Stimulated activated CD8-positive, alpha-beta memory T cell treated with anti-CD3 and anti-CD28 coated beads, Interleukin-7, amount 100 ng/mL, for 1 hour (primary cell): ENCODE measurements at places on chromosomes 2 and 18.

DNA sequence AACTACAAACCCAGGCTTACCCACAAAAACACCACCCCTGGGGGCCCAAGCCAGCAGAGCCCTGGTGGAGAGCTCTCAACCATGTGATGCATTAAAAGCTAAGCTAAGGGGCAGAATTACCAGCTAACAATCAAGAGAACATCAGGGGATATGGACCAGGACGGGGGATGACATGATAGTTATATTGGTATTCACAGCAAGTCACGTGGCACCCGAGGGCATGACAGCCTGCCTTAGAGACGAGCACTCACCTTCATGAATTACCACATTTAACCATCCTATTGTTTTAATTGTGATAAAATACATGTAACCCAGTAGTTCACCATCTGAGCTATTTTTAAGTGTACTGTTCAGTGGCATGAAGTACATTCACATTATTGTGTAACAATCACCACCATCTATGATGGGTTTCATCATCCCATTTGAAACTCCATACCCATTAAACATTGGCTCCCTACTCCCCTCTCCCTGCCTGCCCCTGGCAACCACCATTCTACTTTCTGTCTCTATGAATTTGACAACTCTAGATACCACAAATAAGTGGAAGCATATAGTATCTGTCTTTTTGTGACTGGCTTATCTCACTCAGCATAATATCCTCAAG, 245.6 kb downstream of the ANAPC1 start:
- DNase-seq: no peak

DNA sequence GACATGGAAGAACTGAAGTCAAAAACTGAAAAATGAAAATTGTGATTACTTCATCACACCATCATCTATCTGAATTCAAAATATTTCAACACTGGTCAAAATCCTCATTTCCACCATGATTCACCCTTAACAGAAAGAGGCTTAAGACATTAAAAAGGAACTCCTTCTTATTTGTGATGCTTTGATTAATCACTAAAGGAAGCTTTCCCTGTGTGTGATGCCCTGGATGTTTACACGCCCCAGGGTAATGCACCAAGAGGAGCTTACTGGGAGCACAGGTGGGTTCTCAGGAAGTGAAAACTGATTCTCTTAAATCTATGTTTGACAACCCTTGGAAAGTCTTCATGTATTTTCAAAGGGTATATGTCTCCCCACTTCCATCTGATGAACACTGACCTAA, 11.5 kb downstream of the GRB14 start:
- DNase-seq: no peak

DNA sequence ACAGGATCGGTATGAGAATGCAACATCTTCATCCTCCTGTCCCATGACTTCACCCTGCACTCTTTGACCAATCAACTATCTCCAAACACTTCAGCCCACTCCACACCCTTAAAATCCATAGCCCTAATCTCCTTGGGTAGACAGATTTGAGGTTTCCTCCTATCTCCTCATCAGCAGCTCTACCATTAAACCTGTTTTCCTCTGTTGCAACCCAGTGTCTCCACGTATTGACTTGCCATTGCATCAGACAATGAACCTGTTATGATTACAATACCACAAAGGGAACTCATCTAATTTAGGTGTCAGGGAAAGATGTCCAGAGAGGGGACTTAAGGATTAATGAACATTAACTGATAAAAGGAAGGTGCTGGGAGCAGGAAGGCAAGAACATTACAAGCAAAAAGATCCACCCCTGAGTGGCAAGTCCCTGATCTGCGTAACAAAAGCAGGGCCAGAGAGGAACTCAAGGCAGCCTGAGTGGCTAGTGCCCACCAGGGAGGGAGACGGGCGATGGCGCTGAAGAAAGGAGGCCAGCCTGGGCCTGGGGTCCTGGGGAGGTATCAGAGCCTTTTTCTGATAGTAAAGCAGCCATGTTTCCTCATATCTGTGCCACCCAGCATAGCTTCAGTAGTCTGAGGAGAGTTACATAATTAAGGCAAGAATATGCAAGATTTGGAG, 44.6 kb downstream of the AKAIN1 start:
- DNase-seq: no peak

DNA sequence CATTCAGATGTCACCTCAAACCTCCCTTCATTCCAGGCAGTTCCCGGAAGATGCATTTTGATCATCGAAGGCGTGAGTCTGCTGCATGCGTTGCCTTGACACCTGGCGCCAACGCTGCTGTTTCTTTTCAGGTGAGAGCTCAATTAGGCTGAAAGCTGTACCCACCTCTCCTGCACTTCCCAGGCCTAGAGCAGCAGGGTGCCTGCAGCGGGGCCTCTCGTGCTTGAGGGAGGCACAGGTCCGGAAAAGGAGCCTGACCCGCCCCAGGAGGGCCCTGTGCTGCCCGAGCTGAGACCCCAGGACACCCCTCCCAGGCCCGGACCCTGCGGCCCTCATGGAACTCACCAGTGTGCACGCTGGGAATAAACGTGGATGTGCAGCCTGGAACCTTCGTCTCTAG, 31.4 kb upstream of the KCNG2 start:
- no peak for DNase-seq

- DNase-seq: no peak
Observed at GRCh38 chr2:176984987-176985386, 227.6 kb upstream of the HNRNPA3 start.

GRCh38 chr2:229601936-229602335, 112.4 kb downstream of the DNER start:
- no peak for DNase-seq

DNA sequence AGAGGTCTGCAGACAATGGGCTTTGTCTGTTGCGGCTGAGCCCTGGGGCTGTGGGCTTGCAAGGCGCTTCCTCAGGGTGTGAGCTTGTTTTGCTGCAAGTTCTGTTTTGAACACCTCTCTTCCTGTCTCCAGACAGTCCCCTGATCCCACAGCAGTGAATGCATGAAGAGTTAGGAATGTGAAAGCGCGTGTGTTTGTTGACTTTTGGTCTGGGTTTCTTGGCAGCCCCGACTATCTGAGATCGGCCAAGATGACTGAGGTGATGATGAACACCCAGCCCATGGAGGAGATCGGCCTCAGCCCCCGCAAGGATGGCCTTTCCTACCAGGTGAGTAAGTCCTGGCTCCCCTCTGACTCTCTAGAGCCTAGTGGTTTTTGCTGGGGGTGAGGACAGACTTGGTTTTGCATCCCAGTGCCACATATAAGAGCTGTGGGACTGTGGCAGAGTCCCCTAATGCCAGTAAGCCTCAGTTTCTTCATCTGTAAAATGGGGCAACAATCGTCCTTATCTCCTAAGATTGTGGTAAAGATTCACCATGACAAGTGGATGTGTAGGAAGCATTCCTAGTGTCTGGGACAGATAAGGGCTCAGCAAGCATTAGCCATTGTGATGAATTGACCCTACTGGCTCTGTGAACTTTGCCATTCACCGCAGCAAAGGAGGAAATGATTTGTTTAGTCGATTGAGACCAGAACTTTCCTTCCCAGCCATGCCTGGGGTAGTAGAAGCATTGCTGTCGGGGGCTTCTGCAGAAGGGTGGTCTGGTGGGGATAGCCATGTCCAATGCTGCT, 3.0 kb downstream of the LBH start:
- no peak for DNase-seq

- DNase-seq: no peak
Observed at GRCh38 chr2:128237911-128238697, 80.6 kb downstream of the HS6ST1 start.

GRCh38 chr18:45874491-45875184, 49.2 kb downstream of the SIGLEC15 start:
- DNase-seq: no peak

DNA sequence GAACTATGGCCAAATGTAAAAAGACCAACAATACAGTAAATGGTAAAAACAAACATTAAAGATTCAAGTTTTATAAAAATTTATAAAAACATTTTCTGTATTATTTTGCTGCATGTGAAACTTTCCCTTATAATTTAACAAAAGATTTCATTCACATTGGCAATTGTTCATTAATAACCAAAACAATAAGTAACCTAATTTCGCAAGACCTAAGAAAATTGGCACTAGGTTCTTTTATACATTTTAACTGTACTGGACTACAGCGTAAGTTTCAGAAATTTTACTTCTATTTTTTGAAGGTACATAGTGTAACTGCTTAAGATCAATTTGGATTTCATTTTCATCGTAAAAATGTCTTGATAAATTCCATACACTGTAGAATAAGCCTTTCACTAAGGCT, 77.2 kb downstream of the FANCL start:
- no peak for DNase-seq

DNA sequence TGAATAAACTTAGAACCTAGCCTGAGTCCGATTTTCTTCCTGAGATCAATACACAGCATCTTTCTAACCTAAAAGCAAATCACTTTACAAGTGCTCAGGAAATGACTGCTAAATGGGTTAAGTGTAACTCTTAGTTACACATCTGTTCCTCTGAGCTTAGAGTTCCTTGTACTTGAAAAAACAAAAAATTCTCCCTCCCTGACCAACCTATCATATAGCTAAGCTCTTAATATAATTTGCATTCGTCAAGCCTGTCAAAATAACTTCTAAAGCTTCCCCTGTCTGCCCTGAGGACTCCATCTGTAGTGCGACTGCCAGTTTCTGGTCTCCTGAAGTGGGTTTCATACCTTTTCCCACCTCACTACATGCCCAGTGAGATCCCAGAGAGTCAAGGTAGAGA, 190.4 kb downstream of the NCK2 start:
- no peak for DNase-seq

GRCh38 chr2:173402405-173402974, 47.8 kb downstream of the CDCA7 start:
- peak; percentile 33 for DNase-seq

DNA sequence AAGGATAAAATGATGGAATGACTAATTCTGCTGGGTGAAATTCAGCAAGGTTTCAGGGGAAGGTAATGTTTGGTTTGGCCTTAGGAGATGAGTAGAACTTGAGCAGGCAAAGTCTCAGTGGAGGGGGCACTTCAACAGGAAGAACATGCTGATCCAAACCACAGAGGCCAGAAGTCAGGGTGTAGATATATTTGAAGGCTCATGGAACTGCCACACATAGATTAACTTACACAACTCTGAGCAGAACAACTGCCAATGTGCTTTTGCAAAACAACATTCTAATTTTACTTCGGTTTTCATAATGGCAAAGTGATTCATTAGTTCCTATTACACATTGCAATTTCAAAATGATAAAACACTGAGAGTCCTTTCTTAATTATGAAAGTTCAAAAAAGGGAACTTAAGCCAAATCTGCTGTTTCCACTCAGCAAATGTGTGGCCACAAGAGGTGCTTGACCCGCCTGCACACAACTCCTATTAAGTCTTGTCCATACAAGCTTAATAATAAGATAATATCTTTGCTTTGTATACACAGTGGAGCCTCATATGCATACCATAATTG, 284.8 kb downstream of the MREG start:
- no peak for DNase-seq

DNA sequence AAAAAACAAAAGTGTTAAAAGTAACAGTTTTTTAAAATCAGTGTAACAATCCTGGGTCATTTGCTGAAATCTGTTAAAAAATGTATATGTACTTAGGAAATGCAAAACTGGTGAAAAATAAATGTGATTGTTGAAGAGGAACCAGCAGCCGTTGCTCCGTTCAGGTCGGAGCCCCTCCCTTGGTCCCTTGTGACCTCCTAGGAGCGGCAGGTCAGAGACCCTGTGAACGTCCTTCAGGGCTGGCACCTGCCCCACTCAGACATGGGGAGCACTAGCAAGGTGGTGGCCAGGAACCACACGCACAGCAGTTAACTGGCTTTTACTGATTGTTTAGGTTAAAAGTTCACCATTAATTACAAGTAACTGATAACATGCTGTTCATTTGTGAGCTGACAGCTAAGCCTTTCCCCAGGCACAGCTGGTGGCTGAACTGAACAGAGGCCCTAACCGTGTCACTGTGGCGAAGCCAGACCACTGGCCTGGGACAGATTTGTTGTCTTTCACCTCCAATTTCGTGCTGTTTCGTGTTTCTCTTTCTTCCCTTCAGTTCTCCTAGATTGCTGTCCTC, 159.2 kb upstream of the ALKAL2 start:
- no peak for DNase-seq

DNA sequence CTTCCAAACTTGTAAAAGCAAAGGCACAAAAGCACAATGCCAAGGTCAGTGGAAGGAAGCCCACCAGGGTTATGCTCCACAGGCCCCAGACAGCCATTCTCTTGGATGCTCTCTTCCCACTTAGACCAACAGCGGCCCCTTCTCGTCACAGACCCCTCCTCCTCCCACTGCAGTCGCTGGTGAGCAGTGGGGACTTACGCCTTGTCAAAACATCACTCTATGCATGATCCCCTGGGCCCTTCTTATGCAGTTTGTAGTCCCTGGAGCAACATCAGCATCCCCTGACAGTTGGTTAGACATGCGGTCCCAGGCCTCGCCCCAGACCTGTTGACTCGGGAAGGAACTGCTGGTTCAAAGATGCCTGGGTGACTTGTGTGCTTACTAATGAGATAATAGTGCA, 376.0 kb upstream of the KLHL29 start:
- DNase-seq: no peak

DNA sequence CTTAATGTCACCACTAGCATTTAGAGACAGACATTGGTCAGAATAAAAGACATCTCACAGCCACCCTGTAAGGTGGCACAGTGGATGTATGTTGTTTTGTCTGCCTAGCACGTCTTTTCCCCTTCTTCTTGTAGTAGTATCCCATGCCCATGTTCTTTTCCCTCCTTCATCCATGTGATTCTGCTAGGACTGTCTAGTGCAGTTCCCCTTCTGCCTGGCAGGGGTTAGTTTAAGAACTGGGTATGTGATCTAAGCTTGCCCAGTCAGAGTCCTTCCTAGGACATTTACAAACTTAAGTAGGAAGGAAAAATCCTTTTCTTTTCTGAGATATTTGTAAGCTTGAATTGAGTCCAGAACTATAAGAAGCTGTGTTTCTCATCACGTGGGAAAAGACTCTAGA, 172.3 kb downstream of the BABAM2 start:
- DNase-seq: no peak

DNA sequence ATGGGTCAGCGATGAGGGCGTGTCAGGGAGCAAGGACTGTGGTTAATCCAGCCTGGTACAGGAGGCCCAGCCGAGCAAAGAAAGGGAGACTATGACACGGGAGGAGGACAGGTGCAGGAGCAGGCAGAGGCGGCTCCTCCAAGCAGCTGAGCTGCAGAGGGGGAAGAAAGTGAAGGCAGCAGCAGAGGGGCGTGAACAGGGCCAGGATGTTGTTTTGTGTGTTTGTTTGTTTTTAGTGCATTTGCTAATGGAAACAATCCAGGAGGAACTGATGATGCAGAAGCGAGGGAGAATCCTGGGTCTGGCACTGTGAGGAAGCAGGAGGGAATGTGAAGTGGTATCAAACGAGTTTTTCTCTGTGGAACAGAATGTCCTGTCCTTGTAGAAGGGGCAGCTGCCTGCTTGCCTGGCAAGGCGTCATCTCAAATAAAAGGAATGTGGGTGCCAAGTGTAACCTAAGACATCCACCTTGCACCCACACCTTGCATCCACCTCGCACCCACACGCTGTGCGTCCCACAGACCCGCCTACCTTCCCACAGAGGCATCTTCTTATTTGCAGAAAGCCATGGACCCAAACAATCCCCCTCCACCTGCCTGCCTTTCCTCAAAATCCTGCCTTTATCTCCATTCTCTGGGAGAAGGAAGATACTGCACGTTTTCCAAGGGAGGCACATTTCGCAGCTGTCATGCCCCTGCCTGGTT, 134.8 kb downstream of the SH3BP4 start:
- no peak for DNase-seq
